ENCODE measurements at places on chromosomes 12 and 14. TPM values are rescaled to one million over a fixed set of nuclear protein-coding genes. Genes with fewer than 3 reads are reported as not detected.

- peak; percentile 90 for DNase-seq
Observed at GRCh38 chr12:98418357-98419075, 96.9 kb upstream of the TMPO start.

- no peak for DNase-seq
Observed at GRCh38 chr12:106566771-106567170, 16.0 kb upstream of the RFX4 start.

GRCh38 chr12:27505109-27505508 is 18.9 kb upstream of the PPFIBP1 start:
- DNase-seq, result no peak

DNA sequence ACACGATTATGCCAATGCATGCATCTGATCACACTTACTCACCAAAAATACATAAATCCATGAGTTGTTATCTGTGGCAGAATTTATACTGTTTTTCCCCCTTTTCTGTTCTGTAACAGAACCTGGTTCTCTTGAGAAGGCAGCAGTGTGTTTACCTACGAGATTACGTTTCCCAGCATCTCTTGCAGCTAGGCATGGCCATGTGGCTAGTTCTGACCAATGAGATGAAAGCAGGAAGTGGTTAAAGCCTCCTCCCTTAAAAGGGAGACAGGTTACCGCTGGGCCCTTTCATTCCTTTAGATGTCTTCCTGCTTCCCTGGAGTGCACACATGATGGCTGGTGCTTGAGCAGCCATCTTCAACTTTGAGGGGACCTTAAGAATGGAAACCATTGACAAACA is 11.7 kb upstream of the ASPG start:
- DNase-seq, result no peak

The TOMM20L gene
- not detected for total RNA-seq

DNA sequence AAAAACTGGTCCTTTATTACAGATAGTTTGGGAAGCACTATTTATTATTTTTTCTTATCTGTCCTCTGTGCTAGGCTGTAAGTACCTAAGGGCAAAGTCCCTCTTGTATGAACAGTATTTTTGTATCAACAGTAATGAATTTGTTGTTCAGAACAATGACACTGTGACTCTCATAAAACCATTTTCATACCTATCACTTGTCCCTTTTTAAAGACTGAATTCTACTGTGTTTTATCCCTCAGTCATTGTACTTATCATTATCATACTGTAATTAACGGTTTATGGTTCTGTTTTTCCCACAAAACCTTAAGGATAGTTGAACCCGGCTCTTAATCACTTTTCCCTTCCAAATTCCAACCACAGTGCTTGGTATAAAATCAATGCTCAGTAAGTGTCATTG is 69.4 kb downstream of the SRGAP1 start:
- no peak for DNase-seq

GRCh38 chr14:35221462-35221861 is 70.7 kb upstream of the PSMA6 start:
- DNase-seq, result no peak

- DNase-seq, result no peak
Observed at GRCh38 chr12:52847335-52848102, 1.3 kb downstream of the KRT78 start.

The PTHLH gene
- total RNA-seq, result 4.6 TPM

- peak; percentile 57 for DNase-seq
Observed at GRCh38 chr12:19894050-19894449, 454.8 kb downstream of the AEBP2 start.

- no peak for DNase-seq
Observed at GRCh38 chr12:128978067-128978466, 124.8 kb downstream of the GLT1D1 start.

The PAX9 gene
- total RNA-seq, result 2.8 TPM

The LBHD2 gene
- not detected for total RNA-seq

- no peak for DNase-seq
Observed at GRCh38 chr12:107122452-107122958, 29.2 kb upstream of the CRY1 start.

DNA sequence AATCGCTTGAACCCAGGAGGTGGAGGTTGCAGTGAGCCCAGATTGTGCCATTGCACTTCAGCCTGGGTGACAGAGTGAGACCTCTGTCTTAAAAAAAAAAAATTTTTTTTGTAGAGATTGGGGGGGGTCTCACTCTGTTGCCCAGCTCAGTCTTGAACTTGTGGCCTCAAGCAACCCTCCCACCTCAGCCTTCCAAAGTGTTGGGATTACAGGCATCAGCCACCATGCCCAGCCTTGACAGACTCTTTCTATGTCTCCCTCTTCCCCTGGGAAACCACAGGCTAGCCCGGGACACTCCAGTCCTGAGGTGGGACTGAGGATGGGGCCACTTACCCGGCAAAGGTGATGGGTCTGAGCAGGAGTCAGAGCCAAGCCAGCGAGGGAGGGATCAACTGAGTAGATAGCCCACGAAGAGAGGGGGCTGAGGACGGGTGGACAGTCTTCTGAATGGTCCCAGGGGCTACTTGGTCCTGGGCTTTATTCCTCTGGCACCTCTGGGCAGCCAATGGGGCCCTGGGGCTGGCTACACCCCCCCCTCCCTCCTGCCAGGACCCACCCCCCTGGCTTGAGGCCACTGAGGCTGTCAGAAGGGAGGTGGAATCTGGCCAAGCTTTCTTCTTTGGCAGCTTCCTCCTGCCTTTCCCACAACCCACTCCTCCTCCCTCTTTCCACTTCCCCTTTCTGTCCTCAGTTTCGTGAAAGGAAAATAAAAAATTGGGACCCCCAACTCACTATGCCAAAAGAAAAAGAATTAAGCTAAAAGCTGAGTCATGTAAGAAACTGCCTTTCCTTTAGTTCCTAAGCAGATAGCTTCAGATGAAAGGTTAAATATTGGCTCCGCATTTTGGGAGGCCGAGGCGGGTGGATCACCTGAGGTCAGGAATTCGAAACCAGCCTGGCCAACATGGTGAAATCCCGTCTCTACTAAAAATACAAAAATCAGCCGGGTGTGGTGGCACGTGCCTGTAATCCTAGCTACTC is at the start of gene SDS:
Gene SDS, minus strand, starts transcription at position 453 of the 981 bp plus-strand sequence. CDS start 4,179 bp downstream, outside the sequence.
- peak; percentile 22 for DNase-seq

DNA sequence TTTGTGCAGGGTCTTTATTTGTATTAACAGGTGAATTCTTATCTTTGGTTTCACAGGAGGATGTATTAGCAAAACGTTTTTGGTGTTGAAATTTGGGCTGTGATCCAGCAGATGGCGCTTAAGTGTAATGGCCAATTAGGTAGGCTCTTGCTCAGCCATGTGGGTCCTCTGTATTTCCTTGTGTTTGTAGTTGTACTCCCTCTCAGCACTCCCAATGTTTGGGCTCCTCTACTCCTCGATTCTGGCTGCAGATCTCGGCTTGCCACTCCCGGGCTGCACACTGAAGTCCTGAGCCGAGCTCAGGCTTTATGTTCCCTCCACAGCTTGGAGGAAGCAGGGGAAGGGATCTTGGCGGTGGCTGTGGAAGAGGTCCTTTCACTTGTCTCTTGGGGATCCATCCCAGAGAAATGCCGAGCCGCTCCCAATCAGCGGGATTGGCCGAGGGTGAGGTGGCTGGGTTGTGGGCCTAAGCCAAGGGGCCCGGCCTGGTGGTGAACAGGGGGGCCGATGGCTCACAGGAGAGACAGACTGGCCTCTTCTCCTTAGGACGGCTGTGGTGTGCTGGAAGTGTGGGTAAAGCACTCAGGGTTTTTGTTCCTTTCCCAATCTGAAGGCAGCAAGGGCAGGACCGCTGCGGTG is 133.7 kb downstream of the AEBP2 start:
- DNase-seq, result no peak

The KLRC2 gene
- not detected for total RNA-seq

- no peak for DNase-seq
Observed at GRCh38 chr14:106586098-106586704, 1059.8 kb downstream of the TMEM121 start.

DNA sequence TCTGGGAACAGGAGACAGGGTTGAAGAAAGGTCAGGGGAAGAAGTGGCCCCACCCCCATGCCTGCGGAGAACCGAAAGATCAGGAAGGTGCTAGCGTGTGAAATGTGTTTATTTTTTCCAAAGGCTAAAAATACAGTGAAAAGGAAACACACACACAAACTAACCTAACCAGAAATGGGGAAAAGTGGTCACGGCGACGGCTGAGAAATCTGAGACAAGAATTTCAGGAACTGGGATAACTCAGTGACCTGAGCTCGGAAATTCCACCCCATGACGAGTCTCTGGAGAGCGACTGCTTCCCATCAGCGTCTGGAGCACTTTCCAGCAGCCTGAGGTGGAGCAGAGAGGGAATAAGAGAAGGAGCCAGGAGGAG is 16.6 kb upstream of the RND1 start:
- DNase-seq, result no peak

The CTSG gene
- total RNA-seq, result 31.1 TPM

GRCh38 chr14:75401361-75401760 is 26.5 kb upstream of the JDP2 start:
- DNase-seq, result peak; percentile 65

DNA sequence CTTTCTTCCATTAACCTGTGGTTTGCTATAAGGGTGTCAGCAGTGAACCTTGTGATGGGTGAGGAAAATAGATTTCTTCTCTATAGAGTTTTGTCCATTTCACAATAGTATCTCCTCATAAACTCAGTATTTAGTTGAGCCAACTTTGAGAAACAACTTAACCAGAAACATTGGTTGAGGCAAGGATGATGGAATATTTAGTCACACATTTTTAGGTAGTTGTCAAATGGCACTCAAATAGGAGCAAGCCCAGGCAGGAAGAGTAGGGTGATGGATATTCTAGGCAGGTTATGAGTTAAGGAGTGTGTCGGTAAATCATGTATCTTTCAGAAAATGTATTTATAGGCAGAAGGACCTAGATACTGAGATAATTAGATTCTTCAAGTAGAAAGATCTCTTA is 1267.6 kb downstream of the SLC16A7 start:
- no peak for DNase-seq

- DNase-seq, result no peak
Observed at GRCh38 chr14:21536418-21537089, 10.4 kb upstream of the SALL2 start.

DNA sequence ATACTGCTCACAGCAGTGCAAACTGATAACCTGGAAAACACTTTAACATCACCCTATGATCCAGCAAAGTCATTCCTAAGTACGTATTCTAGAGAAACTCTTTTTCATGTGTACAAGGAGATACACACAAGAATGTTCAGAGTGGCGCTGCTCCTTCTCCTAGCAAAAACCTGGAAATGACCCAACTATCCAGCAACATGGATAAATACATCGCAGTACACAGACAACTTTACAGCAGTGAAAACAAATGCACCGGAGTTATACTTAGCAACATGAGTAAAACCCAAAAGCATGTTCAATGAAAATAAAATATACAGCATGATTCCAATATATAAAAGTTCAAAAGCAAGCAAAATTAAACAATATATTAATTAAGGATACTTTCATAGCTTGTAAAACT is 18.7 kb downstream of the SART3 start:
- DNase-seq, result peak; percentile 11

- DNase-seq, result no peak
Observed at GRCh38 chr14:26702721-26703230, 104.9 kb upstream of the NOVA1 start.

- DNase-seq, result no peak
Observed at GRCh38 chr14:92144708-92145107, 22.9 kb downstream of the CPSF2 start.

GRCh38 chr12:75407683-75408082 is 16.8 kb downstream of the GLIPR1L2 start:
- no peak for DNase-seq

GRCh38 chr12:6891646-6892001 is 13.0 kb upstream of the LRRC23 start:
- no peak for DNase-seq

DNA sequence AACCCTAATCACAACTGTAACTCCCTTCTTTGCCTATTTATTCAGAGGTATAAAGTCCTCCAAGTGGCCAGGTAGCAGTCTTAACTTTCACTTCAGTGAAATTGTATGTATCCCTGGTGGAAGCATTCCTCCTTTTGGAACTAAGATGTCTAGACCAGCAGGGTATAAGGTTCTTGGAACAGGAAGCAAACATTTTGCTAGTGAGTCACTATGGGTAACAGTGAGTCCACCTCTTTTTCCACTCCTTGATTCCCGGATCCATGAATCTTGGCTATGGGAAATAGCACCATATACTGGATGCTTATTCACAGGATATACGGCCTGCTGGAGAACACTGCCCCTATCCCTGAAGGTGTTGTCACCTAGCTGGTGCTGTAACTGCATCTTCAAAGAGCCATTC is 80.2 kb downstream of the KCNA5 start:
- no peak for DNase-seq

GRCh38 chr12:16285586-16285985 is 8.1 kb upstream of the SLC15A5 start:
- DNase-seq, result no peak

DNA sequence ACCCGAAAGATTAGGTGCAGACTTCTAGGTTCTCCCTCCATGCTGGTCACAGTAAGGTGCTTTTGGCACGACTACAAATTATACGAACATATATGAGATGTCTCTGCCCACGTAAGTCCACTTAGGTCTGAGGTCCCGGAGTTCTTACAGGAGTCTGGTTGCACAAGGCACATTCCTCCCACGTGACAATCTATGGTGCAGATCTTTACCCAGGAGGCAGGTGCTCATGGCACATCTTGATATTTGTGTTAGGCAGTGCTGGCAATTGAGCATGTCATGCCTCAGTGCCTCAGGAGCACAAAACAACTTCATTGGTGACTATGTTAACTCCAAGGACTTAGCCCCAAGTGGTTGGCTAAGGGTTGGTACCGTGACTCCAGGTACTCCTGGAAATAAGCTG is 92.0 kb upstream of the AMN1 start:
- DNase-seq, result no peak

- DNase-seq, result peak; percentile 24
Observed at GRCh38 chr14:74979442-74980397, 23.0 kb upstream of the EIF2B2 start.

DNA sequence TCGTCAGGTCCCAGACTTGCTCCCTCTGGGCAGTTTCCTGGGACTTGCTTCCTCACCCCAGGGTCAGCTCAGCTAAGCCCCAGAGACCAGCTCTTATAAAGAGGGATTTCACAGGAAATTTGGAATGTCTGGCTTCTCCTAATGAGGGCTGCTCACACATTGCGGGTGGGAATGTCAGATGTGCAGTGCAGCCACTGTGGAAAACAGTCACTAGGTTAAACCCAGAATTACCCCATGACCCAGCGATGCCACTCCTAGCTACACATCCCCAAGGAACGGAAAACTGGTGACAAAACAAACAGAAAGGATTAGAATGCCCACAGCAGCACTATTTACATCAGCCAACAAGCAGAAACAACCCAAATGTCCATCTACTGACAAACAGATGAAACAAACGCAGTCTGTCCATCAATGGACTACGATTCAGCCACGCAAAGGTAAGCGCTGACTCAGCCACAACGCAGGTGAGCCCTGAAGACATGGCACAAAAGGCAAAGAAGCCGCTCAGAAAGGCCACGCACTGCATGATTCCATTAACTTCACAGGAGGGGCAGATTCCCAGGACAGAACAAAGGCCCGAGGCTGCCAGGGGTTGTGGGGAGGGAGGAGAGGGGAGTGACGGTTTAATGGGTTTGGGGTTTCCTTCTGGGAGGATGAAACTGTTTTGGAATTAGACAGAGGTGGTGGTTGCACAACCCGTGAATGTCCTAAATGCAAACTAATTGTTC is 63.0 kb downstream of the NCOR2 start:
- no peak for DNase-seq

The ANO6 gene
- total RNA-seq, result 55.6 TPM
